T-cell (primary cell): ENCODE measurements at places on chromosomes 7 and 10.

GRCh38 chr7:98991141-98991540 is 112.8 kb downstream of the TRRAP start:
- no peak for DNase-seq

DNA sequence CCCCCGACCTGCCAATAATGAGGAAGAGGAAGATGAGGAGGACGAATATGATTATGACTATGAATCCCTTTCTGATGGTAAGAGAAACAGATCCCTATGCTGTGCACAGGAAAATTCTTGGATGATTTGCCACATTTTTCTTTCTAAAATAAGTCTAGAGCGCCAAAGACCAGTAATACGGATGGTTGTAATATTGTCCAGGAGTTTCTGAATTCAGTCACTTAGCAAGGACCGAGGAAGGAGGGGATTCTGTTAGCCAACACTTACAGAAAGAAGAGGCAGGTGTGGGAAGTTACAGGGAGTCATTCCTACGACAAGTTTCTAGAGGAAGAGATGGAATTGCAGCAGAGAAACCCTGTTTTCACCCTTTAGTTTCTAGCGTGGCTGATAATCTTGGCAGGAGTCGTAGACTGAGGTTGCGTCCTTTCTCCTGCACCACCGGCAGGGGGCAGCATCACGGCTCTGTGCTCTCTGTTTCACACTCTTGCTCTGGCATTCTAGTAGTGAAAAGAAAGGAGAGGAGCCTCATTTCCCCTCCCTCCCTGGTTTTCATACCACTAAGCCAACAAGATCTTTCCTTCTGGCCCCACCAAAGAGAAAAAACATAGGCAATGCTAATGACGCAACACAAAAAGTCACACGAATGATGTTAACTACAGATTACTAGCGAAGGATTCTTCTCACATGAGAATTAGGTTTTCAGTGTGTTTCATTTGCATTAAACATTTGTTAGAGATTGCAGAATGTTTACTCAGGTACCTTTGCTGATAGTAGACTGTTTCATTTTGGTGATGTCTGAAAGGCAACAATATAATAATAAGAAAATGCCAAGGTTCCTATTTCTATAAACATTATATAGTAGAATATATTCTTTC is 82.7 kb downstream of the NOC3L start:
- peak; percentile 47 for DNase-seq

DNA sequence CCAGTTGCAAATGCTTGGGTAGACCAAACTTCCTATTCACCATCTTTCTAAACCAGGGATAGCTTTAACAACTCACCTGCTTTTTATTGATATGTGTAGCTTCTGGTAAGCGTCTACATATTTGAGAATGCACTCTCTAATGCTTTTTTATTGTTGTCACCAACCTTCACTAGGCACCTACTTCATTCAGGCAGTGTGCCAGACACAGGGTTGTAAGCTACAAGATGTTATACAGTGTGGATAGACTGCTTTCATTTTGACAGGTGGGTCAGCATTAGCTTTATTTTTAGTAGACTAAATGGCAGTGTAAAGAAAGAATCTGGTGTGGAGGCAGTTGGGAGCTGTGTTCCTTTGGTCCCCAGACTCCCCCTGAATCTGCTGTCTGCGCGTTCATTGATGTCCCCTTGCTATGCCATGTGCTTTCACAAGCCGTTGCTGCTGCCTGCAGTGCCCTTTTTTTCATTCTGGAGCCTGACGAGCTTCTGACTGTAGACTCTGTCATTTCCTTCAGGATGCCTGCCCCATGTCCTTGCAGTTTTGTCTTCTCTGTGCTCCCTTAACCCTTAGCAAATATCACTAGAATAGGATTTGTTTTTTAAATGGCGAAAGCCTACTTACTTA is 32.1 kb downstream of the NRF1 start:
- no peak for DNase-seq

DNA sequence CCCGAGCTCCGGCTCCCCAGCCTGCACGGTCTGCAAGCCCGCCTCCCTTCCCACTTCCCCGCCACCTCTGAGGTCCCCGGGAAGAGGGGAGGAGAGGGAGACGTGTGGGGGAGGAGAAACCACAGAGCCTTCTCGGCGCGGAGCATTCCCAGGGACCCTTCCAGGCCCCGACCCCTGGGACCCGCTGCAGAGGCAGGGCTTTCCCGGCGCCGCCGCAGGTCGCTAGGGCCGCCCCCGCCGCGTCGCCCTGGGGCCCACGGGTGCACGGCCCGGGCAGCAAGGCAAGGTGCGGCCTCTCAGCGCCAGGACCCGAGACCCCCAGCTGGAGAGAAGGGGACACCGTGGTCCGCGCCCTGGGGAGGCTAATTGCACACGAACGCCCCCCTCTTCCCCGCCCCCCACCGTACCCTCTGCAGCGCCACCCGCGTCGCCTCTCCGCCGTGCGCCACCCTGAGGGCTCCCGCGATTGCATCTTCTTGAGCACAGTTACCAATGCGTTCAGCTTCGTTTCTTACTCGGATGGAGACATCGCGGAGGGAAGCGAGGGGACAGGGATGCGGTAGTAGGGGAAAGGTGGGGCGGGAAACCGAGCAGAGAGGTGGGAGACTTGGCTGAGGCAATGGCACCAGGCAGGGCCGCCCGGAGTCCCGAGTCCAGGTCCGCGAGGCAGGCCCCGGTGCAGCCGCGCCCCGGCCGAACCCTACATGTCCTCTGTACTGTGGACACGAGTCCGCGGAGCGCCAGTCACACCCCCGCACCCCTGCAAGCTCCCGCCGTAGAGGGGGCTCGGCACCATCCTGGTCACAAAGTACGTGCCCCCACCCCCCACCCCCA is 28.9 kb downstream of the SKIDA1 start:
- DNase-seq = no peak

DNA sequence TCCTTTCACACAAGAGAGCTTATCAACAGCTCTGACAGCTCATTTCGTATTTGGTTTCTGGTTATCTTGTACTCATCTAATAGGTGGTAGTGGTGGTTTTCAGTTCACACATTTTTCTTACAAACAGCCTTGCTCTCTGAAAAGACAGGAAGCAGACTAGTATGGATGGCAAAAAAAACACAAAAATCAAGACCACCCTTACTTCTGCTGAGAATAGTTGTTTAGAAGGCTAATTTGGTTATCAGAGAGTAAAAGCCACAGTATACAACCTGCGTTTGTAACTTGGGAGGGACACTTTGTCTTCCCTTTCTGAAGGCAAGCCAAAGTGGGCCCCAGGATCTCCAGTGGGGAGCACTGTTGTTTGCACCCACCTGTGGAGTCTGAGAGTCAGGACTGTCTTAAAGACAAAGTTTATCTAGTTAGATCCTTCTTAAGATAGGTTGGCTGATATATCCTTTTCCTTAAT is 68.0 kb downstream of the PIP4K2A start:
- no peak for DNase-seq

GRCh38 chr7:20317413-20317812 is 13.3 kb upstream of the ITGB8 start:
- DNase-seq = no peak

DNA sequence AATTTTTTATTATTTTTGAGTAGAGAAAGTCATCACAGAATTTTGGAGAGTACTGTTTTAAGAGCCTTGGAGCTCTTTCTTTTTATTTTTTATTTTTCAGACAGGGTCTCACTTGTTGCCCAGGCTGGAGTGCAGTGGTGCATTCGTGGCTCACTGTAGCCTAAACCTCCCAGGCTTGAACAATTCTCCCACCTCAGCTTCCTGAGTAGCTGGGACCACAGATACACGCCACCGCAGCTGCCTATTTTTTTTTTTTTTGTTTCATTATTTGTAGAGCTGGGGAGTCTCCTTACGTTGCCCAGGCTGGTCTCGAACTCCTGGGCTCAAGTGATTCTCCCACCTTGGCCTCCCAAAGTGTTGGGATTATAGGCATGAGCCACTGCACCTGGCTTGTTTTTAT is 10.6 kb downstream of the CPA4 start:
- DNase-seq = no peak

DNA sequence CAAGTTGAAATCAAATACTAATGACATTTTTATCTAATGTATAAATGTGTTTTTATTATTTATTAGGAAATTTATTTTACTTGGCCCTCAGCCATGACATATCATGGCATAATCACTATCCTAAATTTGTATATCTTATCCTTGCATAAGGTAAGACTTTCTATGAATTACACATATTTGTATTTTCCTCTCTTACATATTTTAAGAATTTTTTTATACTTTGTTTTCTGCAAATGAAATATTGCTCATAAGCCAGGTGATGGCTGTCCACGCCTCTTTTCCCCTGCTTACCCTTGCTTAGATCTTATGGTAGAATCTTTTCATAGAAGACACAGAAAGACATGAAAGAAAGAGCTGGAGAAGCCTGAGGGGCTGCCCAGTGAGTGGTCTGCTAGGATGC is 48.2 kb downstream of the IKZF1 start:
- no peak for DNase-seq

- DNase-seq = peak; percentile 15
These were observed 195.4 kb downstream of the MAD1L1 start for GRCh38 chr7:2037301-2037807.

DNA sequence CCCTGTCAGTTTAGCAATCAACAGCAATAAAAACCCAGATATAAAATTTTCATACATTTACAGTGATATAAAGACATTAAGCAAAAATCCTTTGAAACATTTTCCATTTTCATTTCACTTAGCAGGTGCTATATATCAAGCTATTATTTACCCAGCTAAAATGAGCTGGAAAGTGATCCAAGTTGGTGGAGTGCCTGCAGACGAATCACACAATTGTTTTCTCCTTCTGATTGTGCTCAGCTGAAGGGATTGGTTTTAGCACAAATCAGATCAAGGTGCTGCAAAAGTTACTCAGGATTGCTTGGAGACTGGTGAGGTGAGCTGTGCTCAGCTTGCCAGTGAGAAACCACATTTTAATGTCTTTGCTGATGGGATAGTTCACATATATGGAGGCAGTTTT is 138.1 kb downstream of the LRMDA start:
- DNase-seq = no peak

- no peak for DNase-seq
These were observed 51.1 kb downstream of the EPDR1 start for GRCh38 chr7:37971491-37971890.

DNA sequence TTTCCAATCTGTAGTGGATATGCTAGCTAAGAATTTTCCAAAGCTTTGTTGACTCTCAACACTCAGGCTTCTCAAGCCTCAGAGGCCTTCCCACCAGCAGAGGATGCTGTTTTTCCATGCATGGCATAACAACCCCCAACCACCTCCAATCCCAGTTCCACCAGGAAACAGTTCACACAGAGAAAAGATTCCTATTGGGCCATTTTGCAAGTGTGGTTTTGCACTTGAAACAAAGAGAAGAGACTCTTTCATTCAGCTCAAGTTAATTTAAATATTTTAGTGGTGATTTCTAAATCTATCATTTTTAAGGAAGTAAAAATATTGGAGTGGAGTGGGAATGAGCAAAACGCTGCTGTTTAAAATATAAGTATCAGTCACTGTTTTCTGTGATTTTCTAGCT is 105.6 kb upstream of the COL1A2 start:
- no peak for DNase-seq

DNA sequence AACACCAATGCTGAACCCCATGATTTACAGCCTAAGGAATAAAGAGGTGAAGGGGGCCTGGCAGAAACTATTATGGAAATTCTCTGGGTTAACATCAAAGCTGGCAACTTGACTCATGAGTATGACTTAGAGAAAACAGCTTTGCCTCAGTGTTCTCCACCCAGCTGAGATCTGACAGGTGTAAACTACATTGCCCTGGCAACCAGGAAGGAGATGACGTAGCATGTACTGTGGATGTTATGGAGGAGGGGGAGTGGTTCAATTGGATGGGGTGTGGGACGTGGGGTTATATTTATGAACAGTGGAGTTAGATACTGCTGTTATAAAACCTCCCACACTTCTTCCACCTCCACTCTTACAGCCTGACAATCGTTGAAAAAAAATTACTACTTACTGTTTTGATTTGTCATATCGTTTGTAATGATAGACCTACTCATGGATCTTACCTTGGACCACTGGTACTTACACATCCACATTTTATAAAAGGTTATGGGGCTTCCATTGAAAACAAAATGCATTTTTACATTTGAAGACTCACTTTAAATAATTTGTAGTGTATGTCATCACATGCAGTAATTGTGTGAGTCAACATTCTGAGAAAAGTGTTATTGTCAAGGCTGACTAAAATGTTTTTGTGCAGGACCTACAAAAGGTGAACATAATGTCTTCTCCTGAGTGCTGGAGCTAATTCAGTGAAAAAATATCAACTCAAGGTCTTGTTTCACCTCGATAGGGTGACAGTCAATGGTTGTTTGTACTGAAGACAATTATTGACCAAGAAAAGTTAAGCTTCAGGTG is 6.4 kb downstream of the OR2F1 start:
- DNase-seq = no peak

DNA sequence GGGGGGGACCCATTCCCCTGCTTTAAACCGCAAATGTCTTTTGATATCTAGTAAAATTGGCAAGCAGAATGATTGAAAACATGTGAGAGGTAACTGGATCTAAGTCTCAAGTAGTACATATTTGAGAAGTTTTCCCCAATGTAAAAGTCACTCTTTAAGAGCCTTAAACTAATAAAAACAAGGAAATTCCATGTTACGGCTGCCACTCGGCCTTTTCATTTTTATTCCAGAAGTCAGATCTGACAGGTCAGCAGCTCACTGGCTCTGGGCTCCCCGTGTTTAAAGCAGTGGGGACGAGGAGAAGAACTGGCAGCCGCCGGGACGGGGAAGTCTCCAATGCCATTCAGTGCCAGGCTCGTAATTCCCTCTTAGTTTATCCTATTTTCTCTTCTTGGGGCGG is 80.7 kb downstream of the CUX1 start:
- DNase-seq = no peak

- DNase-seq = peak; percentile 46
These were observed 1.6 kb downstream of the FAM24A start for GRCh38 chr10:122911889-122912484.

- no peak for DNase-seq
These were observed 49.9 kb upstream of the STEAP1B start for GRCh38 chr7:22549667-22550513.

DNA sequence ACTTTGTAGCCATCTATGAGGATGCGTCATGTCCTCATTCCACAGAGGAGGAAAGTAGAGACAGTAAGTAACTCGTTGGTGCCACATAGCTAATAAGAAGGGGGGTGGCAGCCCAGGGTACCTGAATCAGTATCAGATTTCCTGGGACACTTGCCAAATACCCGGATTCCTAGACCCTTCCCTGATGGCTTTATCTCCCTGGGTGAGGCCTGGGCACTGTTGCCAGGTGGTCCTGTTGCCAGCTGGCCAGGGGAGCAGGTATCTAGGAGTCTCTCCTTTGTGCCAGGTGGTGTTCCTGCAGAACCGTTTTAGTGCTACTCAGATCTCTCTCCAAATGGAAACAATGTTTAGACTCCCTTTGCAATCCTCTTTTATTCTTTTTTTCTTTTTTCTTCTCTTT is 12.7 kb downstream of the SLC29A3 start:
- DNase-seq = no peak

- DNase-seq = no peak
These were observed 561.9 kb upstream of the GHITM start for GRCh38 chr10:83577421-83577820.
